Ascending aorta (tissue), 2 donors: ENCODE measurements at places on chromosomes 12 and 14. TPM values are rescaled to one million over a fixed set of nuclear protein-coding genes. Genes with fewer than 3 reads are reported as not detected.

The CRADD gene
- not detected for total RNA-seq

DNA sequence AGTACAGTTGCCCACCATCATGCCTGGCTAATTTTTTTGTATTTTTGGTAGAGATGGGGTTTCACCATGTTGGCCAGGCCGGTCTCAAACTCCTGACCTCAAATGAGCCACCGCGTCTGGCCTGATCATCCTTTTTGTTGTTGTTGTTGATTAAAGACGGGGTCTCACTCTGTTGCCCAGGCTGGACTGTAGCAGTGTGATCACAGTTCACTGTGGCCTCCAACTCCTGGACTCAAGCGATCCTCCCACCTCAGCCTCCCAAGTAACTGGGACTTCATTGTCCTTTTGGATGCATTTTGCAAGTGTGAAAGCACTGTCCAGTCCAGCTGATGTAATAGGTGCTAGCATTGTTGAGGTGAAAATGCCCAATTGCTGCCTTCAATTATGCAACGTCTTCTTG lies 27.1 kb upstream of the ATXN2 start:
- no peak overlapping the region for H3K27ac ChIP-seq

DNA sequence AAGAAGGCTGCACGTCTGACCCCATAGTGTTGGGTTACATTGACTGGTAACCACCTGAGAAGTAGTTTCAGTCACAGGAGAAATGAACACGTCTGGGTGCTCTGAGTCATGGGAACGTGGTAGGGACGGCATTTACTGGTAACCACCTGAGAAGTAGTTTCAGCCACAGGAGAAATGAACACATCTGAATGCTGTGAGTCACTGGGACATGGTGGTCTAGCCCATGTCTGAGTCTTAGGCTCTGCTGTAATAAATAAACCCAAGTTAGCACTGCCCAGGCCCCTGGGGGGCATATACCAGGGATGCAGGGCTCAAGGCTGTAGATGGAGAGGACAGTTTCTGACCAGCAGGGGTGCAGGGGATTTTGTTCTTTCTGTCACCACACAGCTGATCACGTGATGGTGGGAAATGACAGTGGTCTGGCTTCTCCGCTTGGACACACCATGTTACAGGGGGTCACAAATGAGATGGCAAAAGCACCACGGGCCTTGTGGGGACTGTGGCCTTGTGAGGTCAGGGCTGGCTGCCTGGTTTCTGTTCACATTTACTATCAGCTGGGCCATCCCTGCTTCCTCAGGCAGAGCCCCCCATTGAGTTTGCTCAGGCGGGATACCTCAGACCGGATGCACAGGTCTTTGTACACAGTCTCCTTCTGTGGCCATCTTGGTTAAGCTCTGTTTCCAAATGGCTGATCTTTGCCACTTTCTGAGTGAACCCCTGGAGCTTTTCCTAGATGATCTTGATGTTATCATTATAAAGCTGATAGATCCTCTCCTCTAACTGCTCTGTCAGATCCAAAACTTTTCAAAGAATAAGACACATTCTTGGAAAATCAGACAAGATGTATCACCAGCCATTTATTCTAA lies 9.8 kb upstream of the C12orf42 start:
- H3K4me3 ChIP-seq: no peak overlapping the region
- no peak for DNase-seq
- no peaks in the 10 kb centered on the region for H3K4me1 ChIP-seq

- H3K4me3 ChIP-seq: no peak overlapping the region
- no peaks in the 10 kb centered on the region for H3K27me3 ChIP-seq
- no peak overlapping the region for H3K27ac ChIP-seq
- no peaks in the 10 kb centered on the region for H3K4me1 ChIP-seq
Measured at GRCh38 chr14:94161058-94161457, 13.1 kb upstream of the PPP4R4 start.

- no peaks in the 10 kb centered on the region for H3K27me3 ChIP-seq
- no peak overlapping the region for H3K27ac ChIP-seq
- no peak overlapping the region for H3K4me3 ChIP-seq
- no peaks in the 10 kb centered on the region for H3K36me3 ChIP-seq
Measured at GRCh38 chr14:100622224-100622623, 35.0 kb upstream of the BEGAIN start.

- no peak overlapping the region for H3K27ac ChIP-seq
- no peak for DNase-seq
- H3K36me3 ChIP-seq: no peaks in the 10 kb centered on the region
- H3K4me1 ChIP-seq: no peaks in the 10 kb centered on the region
- H3K4me3 ChIP-seq: no peak overlapping the region
- H3K27me3 ChIP-seq: no peaks in the 10 kb centered on the region
Measured at GRCh38 chr14:73680821-73681220, 33.4 kb downstream of the PNMA1 start.

GRCh38 chr12:88958946-88959345 lies 378.7 kb upstream of the KITLG start:
- no peaks in the 10 kb centered on the region for H3K4me1 ChIP-seq
- H3K27me3 ChIP-seq: no peaks in the 10 kb centered on the region
- no peak overlapping the region for H3K27ac ChIP-seq
- H3K4me3 ChIP-seq: no peak overlapping the region
- no peaks in the 10 kb centered on the region for H3K36me3 ChIP-seq
